ENCODE measurements at places on chromosomes 7 and 10. TPM values are rescaled to one million over a fixed set of nuclear protein-coding genes. Genes with fewer than 3 reads are reported as not detected.
A peak's percentile ranks its signal among the peaks of the same experiment; 100 is the strongest.

- no peak for DNase-seq
Measured at GRCh38 chr10:105328503-105329133, 687.5 kb downstream of the SORCS3 start.

SLC26A3 gene
- not detected for total RNA-seq

GRCh38 chr7:84495128-84495527 lies 300.5 kb upstream of the SEMA3A start:
- DNase-seq = no peak

GRCh38 chr10:3143791-3144434 lies 28.7 kb downstream of the PITRM1 start:
- no peak for DNase-seq

DNA sequence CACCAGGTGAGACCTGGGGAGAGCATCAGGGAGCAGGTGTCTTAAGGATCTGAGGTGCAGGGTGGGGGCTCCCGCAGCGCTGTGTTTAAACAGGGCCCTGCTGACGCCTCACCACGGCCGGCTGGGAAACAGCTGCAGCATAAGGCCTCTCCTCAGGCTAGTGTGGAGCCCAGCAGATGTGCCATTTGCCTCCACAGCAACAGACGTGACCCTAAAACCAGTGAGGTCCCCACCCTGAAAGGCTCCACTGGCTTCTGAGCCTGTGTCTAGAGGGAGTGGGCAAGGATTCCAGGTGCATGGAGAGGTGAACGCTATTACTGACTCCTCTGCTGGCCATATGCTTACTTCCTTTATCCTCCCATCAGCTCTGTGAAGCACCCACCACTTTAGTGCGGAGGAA lies 47.8 kb downstream of the SYPL1 start:
- DNase-seq = no peak

DNA sequence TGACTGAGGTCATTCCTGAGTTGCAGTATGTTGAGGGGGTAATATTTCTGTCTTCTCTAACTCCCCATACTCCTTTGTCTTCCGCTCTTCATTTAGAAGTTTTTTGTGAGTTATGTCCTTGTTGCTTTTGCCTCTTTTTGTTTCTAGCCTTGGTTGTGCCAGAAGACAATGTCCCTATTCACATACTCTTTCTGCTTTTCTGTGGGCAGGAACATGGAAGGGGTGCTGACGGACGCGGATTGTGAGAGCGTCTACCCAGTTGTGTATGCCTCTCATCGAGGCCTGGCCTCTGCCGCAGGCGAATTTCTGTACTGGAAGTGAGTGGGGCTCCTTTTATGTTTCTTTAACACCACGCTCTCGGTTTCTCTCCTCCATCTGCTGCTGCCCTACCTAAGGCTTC lies 20.5 kb downstream of the STAG3 start:
- DNase-seq = no peak

MEIG1 gene
- total RNA-seq = not detected

- DNase-seq = no peak
Measured at GRCh38 chr10:11478807-11479206, 132.6 kb downstream of the USP6NL start.

DNA sequence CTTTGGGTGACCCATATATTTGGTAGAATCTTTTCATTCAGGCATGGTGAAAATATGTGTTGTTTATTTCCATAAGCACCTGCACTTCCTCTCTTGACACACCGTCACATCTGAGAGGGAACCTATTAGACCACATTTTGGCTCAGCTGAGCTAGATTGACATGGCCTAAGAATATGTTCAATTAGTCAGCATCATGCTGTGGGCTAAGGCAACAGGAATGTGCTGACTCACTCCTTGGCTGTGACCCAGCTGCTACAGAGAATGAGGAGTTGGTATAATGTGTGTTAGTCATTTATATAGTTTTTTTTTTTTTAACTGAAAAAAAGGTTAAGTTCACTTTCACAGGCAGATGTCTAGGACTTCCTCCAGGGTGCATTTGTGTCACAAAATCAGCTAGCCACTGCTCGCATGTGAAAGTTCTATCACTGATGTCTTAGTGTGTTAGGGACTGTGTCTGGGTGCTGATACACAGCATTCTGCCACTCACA lies 180.6 kb downstream of the SEMA3E start:
- DNase-seq = peak; percentile 99

DNA sequence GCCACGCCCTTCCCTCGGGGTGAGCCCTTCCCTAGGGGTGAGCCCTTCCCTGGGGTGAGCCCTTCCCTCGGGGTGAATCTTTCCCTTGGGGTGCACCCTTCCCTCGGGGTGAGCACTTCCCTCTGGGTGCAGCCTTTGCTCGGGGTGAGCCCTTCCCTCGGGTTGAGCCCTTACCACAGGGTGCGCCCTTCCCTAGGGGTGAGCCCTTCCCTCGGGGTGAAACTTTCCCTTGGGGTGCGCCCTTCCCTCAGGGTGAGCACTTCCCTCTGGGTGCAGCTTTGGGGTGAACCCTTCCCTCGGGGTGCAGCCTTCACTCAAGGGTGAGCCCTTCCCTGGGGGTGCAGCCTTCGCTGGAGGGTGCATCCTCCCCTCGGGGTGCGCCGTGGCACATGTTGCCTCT lies 34.6 kb upstream of the INSIG1 start:
- DNase-seq = no peak

AKR1C1 gene
- total RNA-seq = 3.1 TPM

- DNase-seq = no peak
Measured at GRCh38 chr7:141946796-141947195, at the start of gene CLEC5A. CLEC5A (minus strand) TSS chr7:141946974; CDS start chr7:141946292, 682 bp downstream.

- DNase-seq = no peak
Measured at GRCh38 chr7:101058355-101058754, 26.9 kb upstream of the TRIM56 start.

DNA sequence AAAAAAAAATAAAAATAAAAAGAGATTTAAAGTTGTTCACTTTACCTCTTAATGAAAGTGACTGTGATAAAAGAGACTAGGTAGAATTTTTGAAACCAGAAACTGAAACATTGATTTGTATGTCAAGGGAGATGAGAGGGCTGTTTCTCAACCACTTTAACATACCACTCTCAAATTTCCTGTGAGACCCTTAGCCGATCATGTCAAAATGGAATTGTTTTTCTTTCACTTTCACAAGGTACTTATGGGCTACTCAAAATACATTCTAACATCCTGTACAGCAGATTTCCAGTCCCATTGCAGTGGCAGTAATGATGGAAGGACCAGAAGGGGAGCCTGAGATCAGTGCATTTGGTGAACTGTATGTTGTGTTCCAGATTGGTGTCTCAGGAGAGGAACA lies 261.2 kb downstream of the PPP1R3A start:
- DNase-seq = no peak

DNA sequence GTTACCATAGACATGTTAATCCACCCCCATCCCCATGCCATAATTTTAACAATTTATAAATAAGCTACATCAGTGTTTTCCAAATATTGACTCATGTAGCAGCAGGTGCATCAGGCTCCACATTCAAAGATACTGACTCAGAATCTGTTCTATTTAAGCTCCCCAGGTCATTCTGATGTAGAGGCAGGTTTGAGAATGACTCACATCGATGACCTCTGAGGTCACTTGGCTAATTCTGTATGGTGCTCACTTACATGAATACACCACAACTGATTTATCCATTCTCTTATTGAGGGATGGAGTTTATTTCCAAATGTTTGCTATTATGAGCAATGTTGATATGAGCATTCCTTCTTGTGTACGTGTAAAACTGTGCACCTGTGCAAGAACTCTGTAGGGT lies 1159.0 kb downstream of the TYW1 start:
- DNase-seq = no peak

DNA sequence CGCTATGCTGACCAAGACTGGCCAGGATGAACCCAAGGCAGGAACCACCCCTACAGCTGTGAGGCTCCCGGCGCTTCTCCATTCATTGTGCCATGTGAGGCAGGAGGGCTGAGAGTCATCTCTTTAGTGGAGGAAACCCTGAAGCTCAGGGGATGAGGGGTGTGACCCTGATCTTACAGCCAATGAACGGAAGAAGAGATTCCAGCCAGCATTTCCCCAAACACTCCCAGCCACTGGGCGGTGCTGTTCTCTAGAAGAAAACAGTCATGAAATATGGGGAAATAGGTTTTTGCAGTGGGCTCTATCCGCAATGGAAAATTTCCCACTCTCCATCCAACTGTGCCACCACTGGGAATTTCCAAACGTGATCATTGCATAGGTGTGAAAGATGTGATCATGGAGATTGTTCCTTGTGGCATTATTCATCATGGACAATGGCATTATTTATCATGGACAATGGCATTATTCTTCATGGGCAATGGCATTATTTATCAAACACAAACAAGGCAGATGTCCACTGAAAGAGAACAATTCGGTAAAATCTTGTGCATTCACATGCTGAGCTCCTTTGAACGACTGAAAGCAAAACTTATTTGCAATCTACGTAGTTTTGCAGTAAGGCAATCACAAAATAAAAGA lies 14.0 kb upstream of the SLC18A2 start:
- peak; percentile 60 for DNase-seq

COL13A1 gene
- total RNA-seq = 114 TPM

GRCh38 chr10:132097609-132098377 lies 32.0 kb downstream of the JAKMIP3 start:
- no peak for DNase-seq

CHN2 gene
- not detected for total RNA-seq

DNA sequence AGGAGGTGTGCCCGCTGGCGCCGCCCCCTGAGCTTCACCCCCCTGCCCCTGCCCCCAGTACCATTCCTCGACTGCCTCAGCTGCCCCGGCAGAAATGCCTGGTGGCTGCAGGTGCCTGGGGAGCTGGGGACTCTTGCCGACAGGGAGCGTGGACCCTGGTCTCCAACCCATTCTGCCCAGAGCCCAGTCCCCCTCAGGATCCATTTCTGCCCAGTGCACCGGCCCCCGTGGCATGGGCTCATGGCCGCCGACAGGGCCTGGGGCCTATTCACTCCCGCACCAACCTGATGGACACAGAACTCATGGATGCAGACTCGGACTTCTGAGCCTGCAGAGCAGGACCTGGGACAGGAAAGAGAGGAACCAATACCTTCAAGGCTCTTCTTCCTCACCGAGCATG lies 12.7 kb upstream of the AHCYL2 start:
- DNase-seq = no peak

DNA sequence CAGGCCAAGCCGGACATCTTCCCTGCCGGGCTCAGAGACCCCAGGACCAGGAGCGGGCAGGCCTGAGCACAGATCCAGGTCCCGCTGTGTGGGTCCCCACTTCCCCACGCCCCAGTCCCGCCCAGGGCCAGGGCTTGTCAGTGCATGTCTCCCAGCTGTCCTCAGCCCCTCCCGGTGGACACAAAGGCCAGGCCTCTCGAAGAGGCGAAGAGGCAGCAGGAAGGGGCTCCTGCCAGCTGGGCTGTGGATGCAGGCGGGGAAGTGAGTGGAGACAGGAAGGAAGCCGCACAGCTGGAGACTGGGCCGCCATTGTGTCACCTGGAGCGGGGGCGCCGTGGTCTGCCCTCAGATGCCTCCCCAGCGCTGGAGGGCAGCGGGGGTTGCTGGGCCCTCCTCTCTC lies 4.8 kb downstream of the GRIFIN start:
- peak; percentile 54 for DNase-seq

AGMO gene
- not detected for total RNA-seq

GRCh38 chr10:122251459-122252255 lies 19.4 kb upstream of the BTBD16 start:
- no peak for DNase-seq
